ENCODE measurements at places on chromosomes 2 and 18. TPM values are rescaled to one million over a fixed set of nuclear protein-coding genes. Genes with fewer than 3 reads are reported as not detected.
A peak's percentile ranks its signal among the peaks of the same experiment; 100 is the strongest.

GRCh38 chr2:64062840-64063239 is 43.6 kb upstream of the VPS54 start:
- no peaks in the 10 kb centered on the region for H3K36me3 ChIP-seq
- H3K27ac ChIP-seq, result no peak overlapping the region
- peaks cover 19% of the 10 kb centered on the region for H3K4me1 ChIP-seq
- H3K27me3 ChIP-seq, result no peaks in the 10 kb centered on the region

- H3K36me3 ChIP-seq, result no peaks in the 10 kb centered on the region
- no peak overlapping the region for H3K27ac ChIP-seq
- no peaks in the 10 kb centered on the region for H3K27me3 ChIP-seq
- peaks cover 11% of the 10 kb centered on the region for H3K4me1 ChIP-seq
- no peak overlapping the region for H3K4me3 ChIP-seq
Measured at GRCh38 chr18:56995579-56996188, 151.2 kb upstream of the BOD1L2 start.

DNA sequence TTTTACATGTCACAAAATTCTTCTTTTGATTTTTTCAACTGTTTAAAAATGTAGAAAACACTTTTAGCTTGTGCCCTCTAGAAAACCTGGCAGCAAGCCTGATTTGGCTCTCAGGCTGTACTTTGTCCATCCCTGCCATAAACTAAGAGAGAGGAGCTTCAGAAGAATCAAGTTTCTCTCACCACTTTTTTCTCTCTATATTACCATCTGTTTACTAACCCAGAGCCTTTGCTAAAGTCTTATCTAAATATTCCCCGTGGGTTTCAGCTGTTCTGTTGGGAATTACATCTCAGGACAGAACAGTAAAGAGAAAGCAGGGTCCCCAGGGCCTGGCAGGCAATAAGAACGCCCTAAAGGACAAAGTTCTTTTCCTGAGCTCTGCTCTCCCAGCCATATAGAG is 409.1 kb upstream of the CRIM1 start:
- H3K27me3 ChIP-seq, result no peaks in the 10 kb centered on the region
- no peak overlapping the region for H3K27ac ChIP-seq
- no peaks in the 10 kb centered on the region for H3K36me3 ChIP-seq

DNA sequence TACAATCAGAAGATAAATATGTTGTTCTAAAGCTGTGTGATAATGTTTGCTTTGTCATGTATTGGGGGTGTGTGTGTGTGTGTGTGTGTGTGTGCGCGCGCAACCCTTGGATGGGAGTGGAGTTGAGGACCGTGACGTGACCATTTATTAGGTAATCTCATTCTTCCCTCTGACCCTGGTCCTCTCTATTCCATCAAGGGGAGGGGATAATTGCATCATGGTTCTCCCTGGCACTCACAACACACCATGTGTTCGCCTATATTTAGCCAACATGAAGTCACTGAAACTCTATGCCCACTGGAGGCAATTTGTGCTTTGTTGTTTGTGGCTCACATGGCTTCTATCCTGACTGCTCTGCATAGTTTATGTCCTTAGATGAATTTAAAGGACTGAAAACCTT is 79.8 kb upstream of the LRPPRC start:
- no peaks in the 10 kb centered on the region for H3K36me3 ChIP-seq
- no peak overlapping the region for H3K27ac ChIP-seq
- no peak overlapping the region for H3K4me3 ChIP-seq
- no peaks in the 10 kb centered on the region for H3K4me1 ChIP-seq
- DNase-seq, result no peak

GRCh38 chr2:115384399-115384798 is 942.0 kb downstream of the DPP10 start:
- no peak overlapping the region for H3K4me3 ChIP-seq
- H3K27me3 ChIP-seq, result no peaks in the 10 kb centered on the region
- no peaks in the 10 kb centered on the region for H3K36me3 ChIP-seq
- H3K4me1 ChIP-seq, result no peaks in the 10 kb centered on the region
- no peak for DNase-seq
- H3K27ac ChIP-seq, result no peak overlapping the region

- H3K36me3 ChIP-seq, result no peaks in the 10 kb centered on the region
- H3K27me3 ChIP-seq, result no peaks in the 10 kb centered on the region
- H3K4me1 ChIP-seq, result no peaks in the 10 kb centered on the region
- DNase-seq, result no peak
- no peak overlapping the region for H3K27ac ChIP-seq
Measured at GRCh38 chr18:28584731-28585130, 407.8 kb upstream of the CDH2 start.

- H3K4me1 ChIP-seq, result 0 out of 2 replicates have a peak, but pooled peaks cover 2% of the 10 kb centered on the region
- H3K4me3 ChIP-seq, result no peak overlapping the region
- no peak for DNase-seq
- no peak overlapping the region for H3K27ac ChIP-seq
- no peaks in the 10 kb centered on the region for H3K27me3 ChIP-seq
Measured at GRCh38 chr2:12960671-12961070, 243.9 kb downstream of the TRIB2 start.

GRCh38 chr2:58601017-58601416 is 359.9 kb upstream of the FANCL start:
- H3K36me3 ChIP-seq, result no peaks in the 10 kb centered on the region
- no peaks in the 10 kb centered on the region for H3K4me1 ChIP-seq
- H3K27ac ChIP-seq, result no peak overlapping the region
- DNase-seq, result no peak

DNA sequence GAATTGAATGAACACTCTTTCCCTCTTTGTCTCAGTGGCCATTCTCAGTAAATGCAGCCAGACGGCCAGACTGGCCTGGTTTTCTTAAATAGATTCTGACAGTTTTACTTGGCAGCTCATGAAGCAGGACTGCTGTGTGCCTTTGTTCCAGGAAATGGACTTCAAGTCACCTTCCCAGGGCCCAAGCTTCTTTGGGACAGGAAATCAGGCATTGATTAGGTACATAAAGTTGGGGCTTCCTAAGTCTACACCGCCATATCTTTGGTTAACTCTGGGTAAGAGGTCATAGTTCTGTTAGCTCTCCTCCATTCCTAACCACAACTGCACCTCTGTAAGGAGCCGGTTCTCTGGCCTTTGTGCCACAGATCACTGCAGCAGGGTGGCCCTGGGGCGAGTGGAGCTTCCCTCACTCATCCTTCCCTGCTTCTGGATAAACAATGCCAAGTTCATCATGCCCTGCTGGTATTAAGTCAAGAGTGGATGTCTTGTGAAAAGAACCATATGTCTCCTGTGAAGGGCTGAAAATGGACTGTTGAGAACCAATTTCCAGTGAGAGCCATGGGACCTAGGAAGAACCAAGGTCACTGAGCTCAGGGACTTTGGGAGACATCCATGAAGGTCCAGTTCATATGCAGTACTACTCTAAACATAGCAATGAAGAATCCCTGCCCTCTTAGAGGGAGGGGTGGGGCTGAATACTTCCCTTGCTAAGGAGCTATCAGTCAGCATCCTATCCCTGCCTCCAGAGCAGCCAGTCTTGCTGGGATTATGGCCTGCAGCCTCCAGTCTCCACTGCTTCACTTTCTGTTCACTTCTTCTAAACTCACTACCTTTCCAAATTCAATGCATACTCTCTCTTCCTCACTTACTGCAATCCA is 122.6 kb upstream of the XPO1 start:
- no peaks in the 10 kb centered on the region for H3K27me3 ChIP-seq
- no peaks in the 10 kb centered on the region for H3K36me3 ChIP-seq
- peaks cover 10% of the 10 kb centered on the region for H3K4me1 ChIP-seq
- no peak overlapping the region for H3K27ac ChIP-seq
- DNase-seq, result no peak

DNA sequence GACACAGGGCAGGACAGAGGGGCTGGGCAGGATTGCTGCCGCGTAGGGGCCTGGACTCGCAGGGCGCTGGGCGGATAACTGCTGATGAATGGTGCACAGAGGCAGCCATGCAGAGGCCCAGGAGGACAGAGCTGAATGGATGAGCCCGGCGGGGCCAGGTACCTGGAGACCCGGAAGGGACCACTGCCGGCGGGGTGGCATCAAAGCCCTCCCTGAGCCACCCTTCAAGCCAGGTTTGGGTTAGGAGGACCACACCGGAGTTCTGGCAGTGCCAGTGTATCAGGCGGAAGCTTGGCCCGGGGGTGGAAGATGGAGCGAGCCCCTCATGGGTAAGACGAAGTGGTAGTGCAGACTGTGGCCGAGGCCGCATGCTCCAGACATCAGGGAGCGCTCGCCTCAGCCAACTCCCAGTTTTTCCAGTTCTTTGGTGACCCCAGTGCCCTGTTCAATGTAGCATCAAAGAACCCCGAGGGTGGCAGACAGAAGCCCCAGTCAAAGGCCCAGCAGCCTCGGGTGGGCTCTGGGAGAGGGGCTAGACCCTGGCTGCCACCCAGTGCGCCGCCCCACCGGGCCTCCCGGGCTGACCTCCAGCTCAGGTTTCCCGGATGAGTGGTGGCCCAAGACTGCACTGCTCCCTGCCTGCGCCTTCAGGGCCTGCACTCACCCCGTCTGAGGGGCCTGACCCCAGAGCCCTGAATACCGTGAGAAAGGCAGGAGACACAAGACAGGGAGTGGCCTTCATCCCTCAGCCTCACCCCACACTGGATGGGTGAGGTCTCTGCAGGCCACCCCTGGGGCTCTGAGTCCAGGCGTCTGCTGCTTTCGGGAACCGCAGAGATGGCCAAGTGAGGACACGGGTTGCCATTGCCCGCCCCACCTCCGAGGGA is 50.9 kb downstream of the ACAA2 start:
- H3K4me3 ChIP-seq, result no peak overlapping the region
- no peak overlapping the region for H3K27ac ChIP-seq
- H3K27me3 ChIP-seq, result no peaks in the 10 kb centered on the region
- no peaks in the 10 kb centered on the region for H3K36me3 ChIP-seq
- H3K4me1 ChIP-seq, result no peaks in the 10 kb centered on the region

DNA sequence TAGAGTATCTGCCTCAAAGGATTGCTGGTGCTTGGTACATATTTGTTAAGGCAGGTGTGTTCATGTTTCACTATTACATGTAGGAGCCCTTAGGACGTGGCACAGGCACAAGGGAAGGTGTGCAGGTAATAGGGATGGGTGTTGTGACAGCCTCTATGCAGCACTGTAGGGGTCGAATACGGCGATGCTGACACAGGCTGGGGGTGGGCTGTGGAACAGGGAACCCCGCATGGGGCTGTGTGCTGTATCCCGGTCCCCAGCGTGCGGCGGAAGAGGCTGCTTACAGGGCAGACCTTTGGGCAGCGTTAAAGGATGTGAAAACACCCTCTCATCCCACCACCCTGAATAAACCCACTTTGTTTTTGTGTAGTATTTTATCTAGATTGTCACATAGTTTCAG is 21.5 kb downstream of the B3GNT2 start:
- H3K27me3 ChIP-seq, result no peaks in the 10 kb centered on the region
- H3K4me1 ChIP-seq, result peaks cover 4% of the 10 kb centered on the region
- H3K4me3 ChIP-seq, result no peak overlapping the region
- peaks cover 18% of the 10 kb centered on the region for H3K36me3 ChIP-seq
- DNase-seq, result no peak
- no peak overlapping the region for H3K27ac ChIP-seq

GRCh38 chr2:196181484-196181883 is 10.1 kb upstream of the STK17B start:
- no peaks in the 10 kb centered on the region for H3K36me3 ChIP-seq
- no peak overlapping the region for H3K27ac ChIP-seq
- no peaks in the 10 kb centered on the region for H3K27me3 ChIP-seq
- no peak for DNase-seq
- H3K4me1 ChIP-seq, result no peaks in the 10 kb centered on the region

DNA sequence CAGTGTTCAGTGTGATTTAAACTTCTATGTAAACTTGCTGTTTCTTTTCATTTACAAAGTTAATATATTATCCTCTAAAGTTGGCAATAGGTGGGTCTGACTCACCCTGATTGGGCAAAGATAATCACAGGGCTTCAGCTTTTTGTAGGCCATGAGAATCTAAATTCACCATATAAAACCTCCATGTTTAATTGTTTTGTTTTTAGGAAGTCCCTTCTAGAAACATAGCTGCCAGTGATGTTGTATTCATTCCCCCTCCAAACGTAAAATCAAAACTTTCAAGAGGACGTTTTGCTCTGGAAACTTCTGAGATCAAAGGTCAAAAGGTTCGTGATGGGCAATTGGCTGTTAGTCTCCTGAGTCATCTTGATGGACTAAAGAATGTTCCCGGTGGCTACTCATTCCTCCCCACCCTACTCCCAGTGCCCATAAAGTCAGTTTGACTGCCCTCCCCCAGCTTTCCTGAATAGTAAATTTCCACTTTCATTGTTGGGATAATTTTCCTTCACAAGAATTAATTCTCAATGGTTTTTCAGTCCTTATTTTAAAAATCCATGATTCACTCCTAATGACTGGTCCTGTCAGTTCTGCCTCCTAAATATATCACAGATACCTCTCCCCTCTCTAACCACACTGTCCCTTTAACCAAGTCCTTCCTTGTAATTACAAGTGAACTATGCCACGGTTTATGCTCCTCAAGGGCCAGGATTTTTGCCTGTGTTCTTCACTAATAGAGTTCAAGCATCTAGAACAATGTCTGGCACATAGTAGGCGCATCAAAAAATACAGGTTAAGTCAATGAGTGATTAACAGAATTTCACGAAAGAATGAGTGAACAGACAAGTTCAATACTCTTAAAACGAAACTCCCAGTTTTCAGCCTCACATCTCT is 164.4 kb upstream of the VRK2 start:
- H3K36me3 ChIP-seq, result no peaks in the 10 kb centered on the region
- no peaks in the 10 kb centered on the region for H3K27me3 ChIP-seq
- H3K27ac ChIP-seq, result peak overlapping the region; percentile 79
- DNase-seq, result peak; percentile 81

GRCh38 chr18:70332694-70333093 is 43.8 kb downstream of the SOCS6 start:
- H3K27ac ChIP-seq, result peak overlapping the region; percentile 95
- H3K36me3 ChIP-seq, result peaks cover 44% of the 10 kb centered on the region
- no peak overlapping the region for H3K4me3 ChIP-seq

- DNase-seq, result no peak
- no peaks in the 10 kb centered on the region for H3K36me3 ChIP-seq
- no peak overlapping the region for H3K4me3 ChIP-seq
- H3K27ac ChIP-seq, result no peak overlapping the region
- no peaks in the 10 kb centered on the region for H3K27me3 ChIP-seq
- no peaks in the 10 kb centered on the region for H3K4me1 ChIP-seq
Measured at GRCh38 chr2:72943540-72944395, 26.4 kb downstream of the EMX1 start.

C1QL2 gene
- total RNA-seq, result not detected

VWC2L gene
- not detected for total RNA-seq

RSAD2 gene
- not detected for total RNA-seq

EPB41L3 gene
- total RNA-seq, result not detected

ZC3H6 gene
- total RNA-seq, result 10.0 TPM

SERPINB7 gene
- total RNA-seq, result 4.2 TPM

ZEB2 gene
- total RNA-seq, result 0.95 TPM

Data from PC-9 (cell line).